Femur (tissue), 1 donor: ENCODE measurements at places on chromosomes 5 and 9.

DNA sequence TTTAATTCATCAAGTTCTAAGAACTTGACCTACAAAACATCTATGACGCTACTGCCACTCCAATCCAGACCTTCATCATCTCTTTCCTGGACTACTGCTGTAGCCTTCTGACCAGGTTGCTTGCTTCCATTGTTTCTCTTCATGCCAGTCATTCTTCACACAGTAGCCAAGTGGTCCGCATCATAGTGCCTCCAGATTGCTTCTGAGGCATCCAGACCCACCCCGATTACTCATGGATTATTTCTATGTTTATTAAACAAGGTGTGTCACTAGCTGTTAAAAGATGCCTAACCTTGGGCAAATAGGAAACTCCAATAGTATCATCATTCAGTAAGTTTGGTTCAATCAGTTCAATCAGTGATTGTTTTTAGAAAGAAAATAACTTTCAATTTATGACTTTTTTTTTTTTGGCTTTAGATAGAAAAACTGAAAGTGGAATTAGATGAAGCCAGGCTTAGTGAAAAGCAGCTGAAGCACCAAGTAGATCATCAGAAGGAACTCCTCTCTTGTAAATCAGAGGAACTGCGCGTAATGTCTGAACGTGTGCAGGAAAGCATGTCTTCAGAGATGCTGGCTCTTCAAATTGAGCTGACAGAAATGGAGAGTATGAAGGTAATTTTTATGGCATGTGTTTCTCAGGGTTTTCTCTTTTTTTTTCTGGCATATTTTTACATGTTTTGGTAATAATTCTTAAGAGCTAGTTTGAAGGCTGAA, 9.5 kb downstream of the SPDL1 start:
- no peak for DNase-seq

GRCh38 chr9:116045083-116045482, 108.5 kb upstream of the PAPPA start:
- no peak for DNase-seq

DNA sequence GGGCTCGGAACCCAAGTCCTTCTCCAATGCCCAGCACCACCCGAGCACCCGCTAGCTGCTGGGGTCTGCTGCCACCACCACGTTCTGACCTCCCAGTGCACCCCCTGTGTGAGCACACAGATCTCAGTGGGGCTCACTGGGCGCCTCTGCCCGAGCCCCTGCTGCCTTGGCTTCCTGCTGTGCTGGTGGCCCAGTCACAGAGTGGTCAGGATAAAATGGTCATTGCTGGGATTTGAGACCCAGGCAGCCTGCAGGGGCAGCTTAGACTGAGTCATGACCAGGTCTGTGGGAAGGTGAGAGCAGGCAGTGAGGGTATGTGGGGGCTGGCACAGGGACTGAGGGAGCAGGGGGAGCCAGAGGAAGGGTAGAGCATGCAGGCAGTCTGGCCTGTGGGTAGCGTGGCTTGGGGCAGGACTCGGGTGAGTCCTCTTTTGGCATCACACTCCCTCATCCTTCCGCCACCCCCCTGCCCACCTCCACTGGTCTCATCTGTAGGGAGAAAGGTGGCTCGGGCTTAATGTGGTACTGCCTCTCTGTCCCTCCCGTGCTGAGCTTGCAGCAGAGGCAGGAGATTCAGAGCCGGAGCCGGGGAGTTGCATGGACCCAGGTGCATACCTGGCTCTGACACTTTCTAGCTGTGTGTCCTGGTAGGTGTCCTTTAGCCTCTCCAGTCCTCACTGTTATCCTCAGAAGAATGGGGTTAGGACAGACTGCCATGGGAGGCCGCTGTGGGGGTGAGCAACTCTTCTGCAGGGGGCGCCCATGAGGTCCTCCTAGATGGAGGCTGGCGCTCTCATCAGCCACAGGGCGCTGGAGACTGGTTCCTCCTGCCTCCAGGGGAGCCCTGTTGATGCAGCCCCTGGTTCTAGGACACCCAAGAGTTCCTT, 32.1 kb downstream of the USP20 start:
- DNase-seq: no peak

DNA sequence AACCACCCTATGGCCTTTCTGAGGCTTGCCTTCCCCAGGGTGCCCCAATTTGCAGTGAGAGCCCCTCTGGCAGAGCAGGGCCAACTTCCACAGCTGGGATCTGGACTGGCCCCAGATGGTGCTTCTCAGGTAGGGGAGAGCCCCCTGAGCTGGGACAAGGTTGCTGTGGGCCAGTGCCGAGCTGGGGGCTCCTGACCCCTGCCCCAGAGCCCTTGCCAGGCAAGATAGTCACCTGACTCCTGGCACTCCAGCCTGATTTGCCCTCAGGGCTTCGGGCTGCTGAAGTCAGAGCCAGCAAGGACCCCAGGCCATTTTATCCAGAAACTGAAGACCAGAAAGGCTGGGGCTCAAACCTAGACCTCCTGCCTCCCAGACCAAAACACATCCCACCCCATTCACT, 33.4 kb upstream of the AKNA start:
- no peak for DNase-seq

DNA sequence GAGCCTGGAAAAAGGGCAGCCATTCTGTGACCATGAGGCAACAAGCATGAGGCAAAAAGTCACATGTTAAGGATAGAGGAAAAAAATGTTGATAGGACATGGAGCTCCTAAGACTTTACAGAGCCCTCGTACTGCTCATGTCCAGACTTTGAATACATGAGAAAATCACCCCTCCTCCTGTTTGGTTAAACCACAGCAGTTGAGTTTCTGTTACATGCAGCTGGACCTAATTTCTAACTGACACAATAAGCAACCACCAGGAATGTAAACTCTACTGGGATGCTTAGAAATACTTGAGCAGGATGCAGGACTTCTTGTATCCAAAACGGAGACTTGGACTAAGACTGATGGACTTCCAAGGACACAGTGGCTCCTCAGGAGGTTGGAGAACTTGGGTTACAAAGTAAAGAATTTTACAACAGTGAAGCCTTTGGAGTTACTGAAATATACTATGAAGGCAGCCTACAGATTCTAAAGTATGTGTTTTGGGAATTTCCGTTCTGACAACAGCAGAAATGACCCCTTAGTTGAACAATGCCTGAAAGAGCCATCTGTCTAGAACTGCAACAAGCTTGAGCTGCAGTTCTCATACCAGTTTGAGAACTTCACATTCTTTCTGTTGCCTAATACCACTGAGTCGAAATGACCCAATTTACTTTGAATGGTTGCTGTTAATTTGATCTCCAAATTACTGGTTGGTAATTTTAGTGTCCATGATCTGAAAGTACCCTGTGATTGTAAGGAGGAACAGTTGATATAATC, 268.9 kb downstream of the PIK3R1 start:
- DNase-seq: no peak

GRCh38 chr5:76221311-76221710, 138.1 kb downstream of the SV2C start:
- no peak for DNase-seq

- DNase-seq: no peak
Measured at GRCh38 chr5:175681045-175681967, 23.4 kb downstream of the HRH2 start.
